CD4-positive, alpha-beta T cell treated with Interleukin-2 at 100 ng/mL for 4 hours (primary cell): ENCODE measurements at places on chromosomes 4 and X.

GRCh38 chr4:185836241-185837084 is 24.5 kb upstream of the SORBS2 start:
- DNase-seq = no peak

DNA sequence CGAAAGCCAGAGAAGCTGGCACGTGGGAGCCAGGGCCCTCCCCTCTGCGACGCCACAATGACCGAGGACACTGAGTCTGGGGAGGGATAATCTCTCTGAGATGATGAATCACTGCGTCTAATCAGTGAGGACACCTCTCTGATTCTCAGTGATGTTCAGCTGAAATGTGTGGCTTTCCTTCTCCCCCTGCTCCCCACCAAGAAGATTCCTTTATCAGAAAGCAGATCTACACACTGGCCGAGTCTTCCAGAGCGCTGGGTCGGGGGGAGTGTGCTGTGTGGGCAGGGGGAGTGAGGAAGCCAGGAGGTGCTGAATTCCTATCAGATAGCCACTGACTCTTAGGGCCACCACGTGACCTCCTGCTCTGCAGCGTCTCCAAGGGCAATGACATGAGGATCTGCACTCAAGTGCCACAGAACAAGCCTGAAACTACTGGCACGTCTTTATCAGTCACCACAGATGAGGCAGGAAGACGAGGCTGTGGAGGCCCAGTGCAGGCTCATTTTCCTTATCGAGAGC is 89.2 kb downstream of the GATB start:
- DNase-seq = no peak

GRCh38 chrX:31717474-31717873 is 645.6 kb upstream of the FTHL17 start:
- DNase-seq = no peak

GRCh38 chr4:97892592-97893266 is 250.5 kb downstream of the STPG2 start:
- no peak for DNase-seq

DNA sequence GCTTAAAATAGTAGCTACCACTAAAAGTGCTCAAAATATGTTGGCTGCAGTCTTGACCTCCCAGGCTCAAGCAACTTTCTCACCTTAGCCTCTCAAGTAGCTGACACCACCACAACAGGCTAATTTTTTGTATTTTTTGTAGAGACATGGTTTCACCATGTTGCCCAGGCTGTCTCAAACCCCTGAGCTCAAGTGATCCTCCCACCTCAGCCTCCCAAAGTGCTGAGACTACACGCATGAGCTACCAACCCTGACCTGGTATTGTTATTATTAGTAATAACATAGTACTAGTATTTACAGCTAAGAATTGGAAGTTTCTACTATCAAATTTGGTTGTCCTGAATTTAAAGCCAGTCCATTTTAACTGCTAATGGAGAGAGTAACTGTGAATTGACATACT is 18.0 kb downstream of the STAP1 start:
- DNase-seq = no peak

GRCh38 chr4:139669890-139670289 is 4.3 kb downstream of the MGST2 start:
- no peak for DNase-seq

GRCh38 chr4:182745237-182745636 is 171.9 kb downstream of the DCTD start:
- DNase-seq = no peak

DNA sequence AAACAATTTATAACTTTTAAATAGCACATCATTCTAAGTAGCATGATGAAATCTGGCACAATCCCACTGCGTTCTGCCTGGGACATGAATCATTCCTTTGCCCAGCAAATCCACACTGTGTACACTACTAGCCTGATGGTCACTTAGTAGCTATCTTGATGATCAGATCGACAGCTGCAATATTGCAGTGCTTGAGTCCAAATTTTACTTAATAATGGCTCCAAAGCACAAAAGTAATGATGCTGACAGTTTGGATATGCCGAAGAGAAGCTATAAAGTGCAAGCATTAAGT is 86.6 kb upstream of the NPNT start:
- no peak for DNase-seq

DNA sequence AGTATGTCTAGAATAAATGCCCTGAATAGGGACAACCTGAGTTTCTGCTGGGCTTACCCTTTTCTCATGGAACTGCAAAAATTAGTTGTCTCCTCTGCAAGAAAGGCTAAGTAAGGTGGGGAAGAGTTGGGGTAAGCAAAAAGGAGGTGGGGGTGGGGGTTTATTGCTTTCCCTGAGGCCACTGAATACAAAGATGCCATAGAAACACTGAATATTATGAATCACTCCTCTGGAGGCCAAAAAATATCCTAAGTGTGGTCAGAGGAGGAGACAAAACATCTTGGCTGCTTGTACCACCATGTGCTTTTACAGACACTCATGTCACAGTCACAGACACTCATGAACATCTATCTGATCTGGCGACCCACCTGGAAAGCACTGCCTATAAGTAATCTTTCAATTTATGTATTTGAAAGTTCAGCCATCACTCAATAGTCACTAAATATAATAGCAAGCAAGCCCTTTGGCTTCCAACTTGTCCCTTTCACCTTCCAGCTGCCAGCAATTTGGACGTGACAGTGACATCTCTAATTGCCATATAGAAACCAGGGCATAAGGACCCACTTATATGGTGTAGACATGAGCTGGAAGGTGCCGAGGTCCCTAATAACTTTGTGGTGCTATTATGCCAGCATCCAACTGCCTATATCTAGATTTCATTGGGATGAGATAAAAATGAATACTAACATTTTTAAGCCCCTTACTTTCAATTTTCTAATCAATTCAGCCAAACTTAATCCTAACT is 122.7 kb upstream of the CBR4 start:
- DNase-seq = no peak

GRCh38 chrX:50697691-50698090 is 116.3 kb downstream of the SHROOM4 start:
- DNase-seq = no peak

DNA sequence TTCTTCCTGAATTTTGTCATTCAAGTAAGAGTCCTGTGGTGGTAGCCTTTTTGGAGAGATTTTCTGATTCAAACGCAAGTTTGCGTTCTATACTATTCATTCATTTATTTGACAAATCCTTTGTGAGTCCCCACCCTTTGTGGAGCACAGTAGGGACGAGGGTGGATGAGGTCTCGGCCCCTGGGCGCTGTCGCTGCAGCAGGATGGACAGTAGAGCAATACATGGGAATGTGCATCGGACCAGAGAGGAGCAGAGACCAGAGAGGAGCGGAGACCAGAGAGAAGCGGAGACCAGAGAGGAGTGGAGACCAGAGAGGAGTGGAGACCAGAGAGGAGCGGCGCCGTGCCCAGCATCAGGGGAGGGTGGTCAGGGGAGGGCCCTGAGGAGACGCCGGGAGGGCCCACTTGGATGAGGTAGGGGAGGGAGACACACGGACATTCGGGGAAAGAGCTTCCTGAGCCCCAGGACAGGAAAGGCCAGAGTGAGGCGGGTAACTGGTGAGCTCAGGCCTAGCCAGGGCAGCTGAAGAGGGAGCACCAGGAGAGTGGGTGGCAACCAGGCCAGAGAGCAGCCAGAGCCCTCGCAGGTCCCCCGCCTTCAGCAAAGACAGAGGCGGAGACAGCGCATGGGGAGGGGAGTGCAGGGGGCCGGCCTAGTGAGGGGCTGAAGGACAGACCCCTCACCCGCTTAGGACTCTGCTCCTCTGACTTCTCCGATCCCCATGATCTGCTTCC is 67.3 kb downstream of the NAT8L start:
- DNase-seq = no peak

DNA sequence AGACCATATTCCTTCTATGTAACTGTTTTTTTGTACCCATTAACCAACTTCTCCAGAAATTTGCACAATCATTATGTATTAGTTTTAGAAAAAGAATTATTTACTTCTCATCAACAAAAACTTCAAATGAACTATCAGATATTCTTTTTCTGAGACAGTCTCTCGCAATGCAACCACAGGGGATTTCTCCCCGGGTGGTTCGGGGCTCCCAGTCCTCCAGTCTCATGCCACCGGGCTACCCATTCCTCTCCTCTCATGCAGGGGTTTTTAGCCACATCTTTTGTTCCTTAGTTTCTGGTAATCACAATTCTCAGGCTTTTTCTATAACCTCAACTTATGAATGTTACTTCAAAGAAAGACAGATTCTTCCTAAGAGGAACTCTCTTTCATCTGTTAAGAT is 46.6 kb upstream of the CLNK start:
- no peak for DNase-seq
